ENCODE measurements at places on chromosomes 2 and 18.

DNA sequence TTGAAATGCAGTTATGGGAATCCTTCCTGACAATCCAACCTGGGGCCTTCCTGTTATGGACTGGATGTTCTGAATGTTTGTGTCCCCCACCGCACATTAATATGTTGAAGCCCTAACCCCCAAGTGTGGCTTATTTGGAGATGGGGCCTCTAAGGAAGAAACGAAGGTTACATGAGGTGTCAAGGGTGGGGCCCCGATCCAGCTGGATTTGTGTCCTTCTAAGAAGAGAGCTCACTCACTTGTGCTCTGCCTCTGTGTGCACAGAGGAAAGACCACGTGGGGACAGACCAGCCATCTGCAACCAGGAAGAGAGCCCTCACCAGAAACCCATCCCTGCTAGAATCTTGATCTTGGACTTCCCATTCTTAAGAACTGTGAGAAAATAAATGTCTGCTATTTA is 44.4 kb downstream of the MAP3K19 start:
- no peak for DNase-seq
- no peak overlapping the region for H3K27ac ChIP-seq
- H3K27me3 ChIP-seq: no peaks in the 10 kb centered on the region
- H3K4me1 ChIP-seq: peaks cover 3% of the 10 kb centered on the region

DNA sequence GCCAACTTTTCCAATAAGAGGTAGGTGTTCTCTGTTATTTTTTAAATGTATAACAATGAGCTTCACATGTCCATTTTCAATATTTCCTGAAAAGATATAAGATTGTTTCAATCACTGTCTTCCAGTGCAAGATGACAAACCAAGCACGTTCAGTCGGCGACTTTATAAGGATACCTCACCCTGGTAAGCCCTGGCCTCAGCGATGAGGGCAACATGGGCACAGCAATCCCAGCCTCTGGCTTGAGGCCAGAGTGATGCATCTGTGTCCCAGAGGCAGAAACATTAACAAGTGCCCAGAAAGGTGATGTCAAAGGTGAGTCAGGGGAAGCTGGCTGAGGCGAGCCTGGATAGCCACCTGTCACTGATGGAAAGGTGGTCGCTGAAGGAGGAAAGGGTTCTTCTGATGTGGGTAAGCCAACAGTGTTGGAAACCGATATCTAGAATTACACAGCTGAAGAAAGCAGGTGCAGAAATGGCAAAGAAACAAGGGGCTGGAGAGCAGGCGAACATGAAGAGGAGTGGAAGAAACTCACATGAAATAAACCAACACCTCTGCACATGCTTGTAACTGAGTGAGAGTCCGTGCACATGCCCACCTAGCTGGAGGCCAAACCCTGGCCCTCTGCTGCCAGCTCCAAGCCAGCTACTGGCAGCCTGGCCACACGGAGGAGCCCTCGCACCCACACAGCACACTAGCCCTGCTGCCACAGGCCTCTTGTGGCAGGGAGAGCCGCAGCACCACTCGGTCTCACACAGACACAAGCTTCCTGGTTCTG is 65.5 kb downstream of the FBXO15 start:
- no peak overlapping the region for H3K4me3 ChIP-seq
- H3K4me1 ChIP-seq: peaks cover 13% of the 10 kb centered on the region
- H3K36me3 ChIP-seq: peaks cover 3% of the 10 kb centered on the region
- H3K27me3 ChIP-seq: no peaks in the 10 kb centered on the region

DNA sequence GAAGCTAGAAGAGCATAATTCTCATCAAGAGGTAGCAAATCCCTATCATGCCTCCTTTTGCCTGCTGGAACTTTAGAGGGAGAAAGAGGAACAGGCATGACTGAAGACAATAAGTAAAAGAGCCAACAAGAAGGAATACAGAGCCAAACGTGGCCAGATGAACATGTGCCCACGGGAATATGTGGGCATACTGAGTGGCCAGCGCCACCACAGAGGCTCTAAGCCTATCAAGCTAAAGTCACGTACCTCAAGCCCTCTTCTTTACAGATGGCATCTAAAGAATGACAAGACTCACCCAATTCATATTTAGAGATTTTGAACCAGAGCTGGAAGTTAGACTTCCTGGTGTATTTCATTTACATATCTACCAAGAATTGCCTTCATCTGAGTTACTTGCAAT is 59.9 kb upstream of the ITGA4 start:
- DNase-seq: no peak
- no peaks in the 10 kb centered on the region for H3K27me3 ChIP-seq
- H3K36me3 ChIP-seq: no peaks in the 10 kb centered on the region
- H3K27ac ChIP-seq: no peak overlapping the region
- H3K4me1 ChIP-seq: no peaks in the 10 kb centered on the region

- no peak overlapping the region for H3K4me3 ChIP-seq
- no peaks in the 10 kb centered on the region for H3K27me3 ChIP-seq
- peaks cover 7% of the 10 kb centered on the region for H3K4me1 ChIP-seq
- DNase-seq: no peak
Measured at GRCh38 chr18:58806826-58807714, 57.6 kb upstream of the ZNF532 start.

DNA sequence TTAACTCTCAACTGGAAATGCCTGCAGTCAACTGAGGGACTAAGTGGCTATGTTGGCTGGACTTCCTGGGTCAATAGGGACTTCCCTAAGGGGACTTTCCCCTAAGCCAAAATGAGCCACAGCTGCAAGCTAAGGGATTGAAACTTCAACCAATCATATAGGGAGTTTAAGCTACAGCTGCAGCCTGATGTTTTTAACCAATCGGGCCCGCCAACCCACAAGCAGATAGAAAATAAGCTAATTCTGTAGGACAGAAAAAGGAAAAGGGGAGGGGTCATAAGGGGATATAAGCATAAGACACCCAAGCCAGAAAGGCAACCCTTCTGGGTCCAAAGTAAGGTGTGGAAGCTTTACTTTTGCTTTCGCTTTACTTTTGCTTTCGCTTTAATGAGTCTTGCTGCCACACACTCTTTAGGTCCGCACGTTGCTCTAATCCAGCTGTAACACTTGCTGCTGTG is 927.5 kb downstream of the ERBB4 start:
- H3K4me1 ChIP-seq: no peaks in the 10 kb centered on the region
- H3K27ac ChIP-seq: no peak overlapping the region
- H3K4me3 ChIP-seq: no peak overlapping the region
- H3K27me3 ChIP-seq: no peaks in the 10 kb centered on the region

DNA sequence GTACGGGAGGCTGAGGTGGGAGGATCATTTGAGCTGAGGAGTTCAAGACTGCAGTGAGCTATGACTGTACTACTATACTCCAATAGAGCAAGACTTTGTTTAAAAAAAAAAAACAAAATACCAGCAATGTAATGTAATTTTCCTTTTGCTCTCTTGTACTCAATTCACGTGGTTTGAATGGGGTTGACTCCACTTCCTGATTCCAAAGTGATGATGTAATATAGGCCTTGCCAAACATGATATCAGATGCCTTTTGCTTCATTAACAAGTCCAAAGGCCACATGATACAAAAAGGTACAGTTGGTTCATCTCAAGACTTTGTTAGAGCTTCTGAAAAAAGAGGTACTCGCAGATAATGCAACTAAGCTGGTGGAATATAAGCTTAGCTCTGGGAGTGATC is 321.8 kb downstream of the ZEB2 start:
- no peaks in the 10 kb centered on the region for H3K36me3 ChIP-seq
- H3K27ac ChIP-seq: no peak overlapping the region
- DNase-seq: no peak
- H3K4me3 ChIP-seq: no peak overlapping the region
- no peaks in the 10 kb centered on the region for H3K27me3 ChIP-seq

GRCh38 chr2:46481198-46482193 is 2.1 kb downstream of the TMEM247 start:
- H3K4me1 ChIP-seq: peaks cover 4% of the 10 kb centered on the region
- DNase-seq: no peak
- no peak overlapping the region for H3K27ac ChIP-seq
- H3K36me3 ChIP-seq: no peaks in the 10 kb centered on the region
- no peaks in the 10 kb centered on the region for H3K27me3 ChIP-seq
- no peak overlapping the region for H3K4me3 ChIP-seq

- no peaks in the 10 kb centered on the region for H3K27me3 ChIP-seq
- peaks cover 5% of the 10 kb centered on the region for H3K4me1 ChIP-seq
- no peaks in the 10 kb centered on the region for H3K36me3 ChIP-seq
- no peak for DNase-seq
- H3K4me3 ChIP-seq: no peak overlapping the region
Measured at GRCh38 chr2:238955648-238956531, 108.0 kb downstream of the TWIST2 start.
